ENCODE measurements at places on chromosomes 5 and 9.

DNA sequence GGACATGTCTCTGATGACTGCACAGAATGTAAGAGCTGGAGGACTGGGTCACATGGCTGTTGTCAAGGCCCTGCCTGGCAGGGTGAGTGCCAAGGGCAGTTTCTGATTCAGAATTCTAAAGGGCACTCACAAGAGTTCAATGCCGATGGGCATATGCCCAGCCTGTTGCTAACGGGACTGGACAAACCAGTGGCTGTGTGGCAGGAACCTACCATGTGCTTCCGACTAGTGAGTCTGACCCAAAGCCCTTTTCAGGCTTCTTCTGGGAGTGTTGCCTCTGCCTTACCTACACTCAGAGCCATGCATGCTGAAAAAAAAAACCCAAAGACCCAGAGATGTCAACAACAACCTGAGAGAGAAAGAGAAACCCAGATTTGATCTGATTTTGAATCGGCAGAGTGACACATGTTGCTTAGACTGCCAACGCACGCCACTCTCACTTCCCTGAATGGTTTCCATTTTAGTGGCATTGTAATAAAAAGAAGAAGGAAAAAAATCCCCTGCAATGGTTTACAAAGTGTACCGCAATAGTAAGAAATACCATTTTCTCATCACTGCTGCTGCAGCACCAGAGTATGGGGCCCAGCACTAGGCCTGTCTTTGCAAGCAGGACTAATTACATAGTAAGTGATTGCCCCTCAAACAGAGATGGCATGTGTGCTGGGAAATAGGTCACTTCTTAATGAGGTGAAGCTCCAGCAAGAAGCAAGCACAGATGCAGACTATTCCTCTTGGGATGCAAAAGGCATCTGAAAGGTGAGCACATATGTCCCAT lies 194.3 kb downstream of the PALM2AKAP2 start:
- no peak for DNase-seq

- DNase-seq = peak; percentile 66
Observed at GRCh38 chr5:76403766-76404222, 709 bp downstream of the IQGAP2 start.

- DNase-seq = peak; percentile 12
Observed at GRCh38 chr5:88452820-88453219, 184.2 kb upstream of the TMEM161B start.

DNA sequence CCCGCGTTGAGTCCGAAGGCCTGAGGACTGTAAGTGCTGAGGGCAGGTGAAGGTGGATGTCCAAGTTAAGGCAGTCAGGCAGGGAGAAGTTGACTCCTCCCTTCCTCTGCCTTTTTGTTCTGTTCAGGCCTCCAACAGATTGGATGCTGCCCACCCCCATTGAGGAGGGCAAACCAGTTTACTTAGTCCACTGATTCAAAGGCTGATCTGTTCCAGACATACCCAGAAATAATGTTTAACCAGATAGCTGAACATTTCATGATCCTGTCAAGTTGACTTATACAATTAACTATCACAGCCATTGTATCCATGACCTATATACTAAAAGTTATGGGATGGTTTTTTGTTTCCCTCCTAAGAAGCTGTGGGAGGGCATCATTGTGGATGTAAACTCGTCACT lies 8.3 kb upstream of the TEX48 start:
- DNase-seq = no peak

DNA sequence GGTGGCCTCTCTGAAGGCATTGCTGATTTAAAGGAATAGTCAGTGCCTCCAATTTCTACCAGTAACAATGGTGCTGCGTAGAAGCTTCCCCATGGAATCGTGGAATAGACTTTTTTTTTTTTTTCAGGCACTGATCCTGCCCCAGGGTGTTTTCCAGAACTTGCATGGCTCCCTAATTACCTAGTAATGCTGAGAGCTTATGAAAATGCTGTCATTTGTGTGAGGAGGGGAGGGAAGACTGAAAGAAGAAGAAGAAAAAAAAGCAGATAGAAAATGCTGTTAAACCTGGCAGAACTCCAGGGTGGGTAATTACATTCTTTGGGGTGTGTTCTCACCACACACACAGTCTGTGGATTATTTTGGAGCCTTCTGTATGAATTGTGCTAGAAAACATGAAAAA lies 4.8 kb upstream of the GRIA1 start:
- no peak for DNase-seq

DNA sequence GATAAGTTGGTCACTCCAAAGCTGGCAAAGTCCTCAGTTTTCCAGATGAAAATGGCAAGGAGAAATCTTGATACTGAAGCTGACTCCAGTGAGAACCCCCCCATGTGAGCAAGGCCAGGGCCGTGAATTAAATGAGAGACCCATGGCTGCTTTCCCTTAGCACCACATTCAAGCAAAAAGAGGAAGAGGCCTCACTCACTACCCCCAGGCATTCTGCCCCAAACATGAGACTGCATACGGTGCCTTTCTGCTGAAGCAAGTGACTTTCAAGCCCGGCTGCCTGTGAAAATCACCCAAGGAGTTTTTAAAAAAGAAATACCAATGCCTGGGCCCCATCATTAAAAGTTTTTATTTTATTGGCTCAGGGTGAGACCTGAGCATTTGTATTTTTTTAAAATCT lies 66.9 kb downstream of the TMEM252 start:
- no peak for DNase-seq

DNA sequence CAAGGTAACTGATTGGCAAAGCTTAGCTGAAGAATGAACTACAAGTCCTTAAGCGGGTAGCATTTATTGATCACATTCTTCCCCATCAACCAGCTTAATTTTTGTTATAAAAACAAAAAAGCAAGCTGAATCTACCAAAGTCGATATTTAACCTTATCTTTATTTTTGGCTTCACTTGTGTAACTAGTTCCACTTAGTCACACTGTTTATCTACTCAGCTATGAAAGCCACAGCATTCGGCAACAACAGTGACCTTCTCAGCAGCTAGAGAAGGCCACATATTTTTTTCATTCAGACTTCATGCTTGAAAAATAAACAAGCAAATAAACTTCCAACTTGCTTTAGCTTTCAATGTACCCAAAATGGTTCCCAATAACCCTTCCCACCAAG lies 69.4 kb downstream of the KLHL3 start:
- no peak for DNase-seq

DNA sequence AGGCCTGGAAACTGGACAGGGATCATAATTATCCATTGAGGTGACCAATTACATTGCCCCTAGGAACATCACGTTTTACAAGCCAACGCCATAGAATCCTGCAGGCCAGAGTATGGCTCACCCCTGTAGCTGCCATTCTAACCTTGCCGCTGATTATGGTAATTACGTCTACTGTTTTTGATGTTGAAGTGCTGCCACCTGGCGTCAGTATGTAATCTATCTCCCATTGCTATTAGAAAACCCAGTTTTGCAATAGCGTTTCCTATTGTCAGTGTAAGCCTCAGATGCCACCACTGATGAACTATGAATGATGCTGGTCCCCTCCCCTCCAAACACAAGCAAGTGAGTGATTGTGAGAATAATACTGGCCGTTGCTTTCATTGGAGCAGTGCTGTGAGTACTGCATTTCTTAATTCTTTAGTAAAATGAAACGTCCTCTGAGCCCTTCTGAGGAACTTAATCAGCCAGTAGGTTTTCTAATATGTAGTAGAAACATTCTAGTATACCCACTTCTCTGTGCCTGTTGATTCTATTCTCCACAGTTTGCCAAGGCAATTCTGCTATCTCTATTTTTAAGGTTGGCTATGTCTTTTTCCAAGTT lies 100.5 kb upstream of the NMUR2 start:
- peak; percentile 34 for DNase-seq

GRCh38 chr9:73093740-73094379 lies 57.8 kb upstream of the ANXA1 start:
- DNase-seq = no peak

DNA sequence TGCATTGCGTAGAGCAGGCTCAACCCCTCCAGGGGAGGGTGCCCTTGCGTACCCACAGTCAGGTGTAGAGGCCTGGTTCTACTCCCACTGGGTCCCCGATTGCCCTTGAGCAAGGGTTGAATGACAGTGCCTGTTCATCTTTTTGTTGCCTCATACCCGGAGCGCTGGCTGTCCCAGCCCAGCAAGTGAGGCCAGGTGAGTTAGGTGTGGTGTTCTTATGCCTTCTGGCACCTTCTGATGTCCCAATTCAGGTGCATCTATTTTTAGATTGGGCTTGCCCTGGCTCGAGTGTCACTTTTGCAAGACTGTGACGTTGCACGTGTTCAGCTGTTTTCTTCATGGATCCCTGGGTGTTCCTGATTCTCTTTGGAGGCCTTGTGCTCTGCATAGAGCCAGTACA lies 257.8 kb downstream of the GOLPH3 start:
- no peak for DNase-seq

- DNase-seq = no peak
Observed at GRCh38 chr9:98885575-98886295, 58.0 kb upstream of the COL15A1 start.

DNA sequence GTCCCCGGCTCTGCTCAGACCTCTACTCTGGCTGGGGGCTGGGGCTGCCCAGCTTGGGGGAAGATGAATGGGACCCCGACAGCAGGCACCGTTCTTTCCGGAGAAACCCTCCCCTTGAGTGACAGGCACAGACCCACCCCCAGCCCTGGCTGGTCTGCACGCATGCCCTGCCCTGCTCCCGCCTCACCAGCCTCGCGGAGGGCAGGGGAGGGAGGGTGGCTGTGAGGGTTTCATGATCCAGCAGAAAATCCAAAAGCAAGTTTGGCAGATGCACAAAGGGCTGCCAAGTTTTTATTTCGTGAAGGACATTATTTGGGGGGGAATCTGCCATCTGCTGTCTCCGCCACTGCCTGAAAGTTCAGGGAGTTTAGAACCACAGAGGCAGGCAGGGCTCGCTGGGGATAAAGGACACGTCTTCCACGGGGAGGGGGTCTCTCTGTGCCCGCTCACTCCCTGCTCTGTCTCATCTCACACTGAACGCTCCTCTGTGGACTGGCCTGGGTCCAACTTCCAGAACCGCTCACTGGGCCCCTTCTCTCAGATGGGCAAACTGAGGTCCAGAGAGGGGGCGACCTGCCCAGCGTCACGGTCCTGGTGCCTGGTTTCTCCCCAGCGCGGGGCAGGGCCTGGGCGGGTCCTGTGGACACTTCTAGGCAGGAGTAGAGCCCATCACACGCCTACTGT lies 92.9 kb downstream of the RXRA start:
- no peak for DNase-seq

- DNase-seq = no peak
Observed at GRCh38 chr9:130414081-130414731, 30.6 kb upstream of the ASS1 start.

DNA sequence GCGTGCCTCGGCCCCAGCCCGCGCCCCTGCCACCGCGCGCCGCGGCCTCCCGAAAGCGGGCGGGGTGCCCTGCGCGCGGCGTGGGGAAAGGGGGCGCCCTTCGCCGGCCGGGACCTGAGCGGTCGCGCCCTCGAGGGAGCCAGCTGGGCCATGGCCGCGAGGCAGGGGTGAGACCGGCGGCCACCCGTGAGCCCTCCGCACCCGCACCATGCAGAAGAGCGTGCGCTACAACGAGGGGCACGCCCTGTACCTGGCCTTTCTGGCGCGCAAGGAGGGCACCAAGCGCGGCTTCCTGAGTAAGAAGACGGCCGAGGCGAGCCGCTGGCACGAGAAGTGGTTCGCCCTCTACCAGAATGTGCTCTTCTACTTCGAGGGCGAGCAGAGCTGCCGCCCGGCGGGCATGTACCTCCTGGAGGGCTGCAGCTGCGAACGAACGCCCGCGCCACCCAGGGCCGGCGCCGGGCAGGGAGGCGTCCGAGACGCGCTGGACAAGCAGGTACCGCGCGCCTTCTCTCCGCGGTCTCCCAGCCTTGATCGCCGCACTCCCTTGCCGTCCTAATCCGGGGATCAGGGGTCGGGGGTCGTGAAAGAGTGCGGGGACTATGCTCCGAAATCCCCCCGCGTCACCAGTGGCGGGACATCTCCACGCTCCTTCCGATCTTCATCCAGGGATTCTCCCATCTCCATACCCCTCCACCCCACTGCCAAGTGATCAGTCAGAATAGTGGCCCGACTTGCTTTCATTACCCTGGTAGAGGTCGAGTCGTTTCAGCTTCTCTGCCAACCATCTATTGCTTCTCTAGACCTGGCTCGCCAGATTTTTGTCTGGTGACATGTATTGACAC lies 590 bp downstream of the RASGRF2 start:
- peak; percentile 16 for DNase-seq

DNA sequence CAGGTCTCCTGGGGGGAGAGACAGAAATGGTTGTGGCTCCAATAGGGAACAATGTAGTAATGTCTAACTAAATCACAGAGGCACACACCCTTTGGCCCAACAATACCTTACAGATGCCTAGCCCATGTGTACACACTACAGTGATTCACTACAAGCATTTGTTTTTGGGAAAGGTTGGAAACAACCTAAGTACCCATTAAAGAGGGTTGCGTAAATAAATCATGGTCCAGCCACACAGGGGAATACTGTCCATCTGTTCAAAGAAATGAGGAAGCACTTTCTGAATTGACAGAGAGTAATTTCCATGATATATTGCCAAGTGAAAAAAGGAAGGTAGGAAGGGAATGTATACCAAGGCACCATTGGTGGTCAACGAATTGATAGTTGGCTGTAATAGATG lies 22.0 kb upstream of the GTF3C5 start:
- no peak for DNase-seq

DNA sequence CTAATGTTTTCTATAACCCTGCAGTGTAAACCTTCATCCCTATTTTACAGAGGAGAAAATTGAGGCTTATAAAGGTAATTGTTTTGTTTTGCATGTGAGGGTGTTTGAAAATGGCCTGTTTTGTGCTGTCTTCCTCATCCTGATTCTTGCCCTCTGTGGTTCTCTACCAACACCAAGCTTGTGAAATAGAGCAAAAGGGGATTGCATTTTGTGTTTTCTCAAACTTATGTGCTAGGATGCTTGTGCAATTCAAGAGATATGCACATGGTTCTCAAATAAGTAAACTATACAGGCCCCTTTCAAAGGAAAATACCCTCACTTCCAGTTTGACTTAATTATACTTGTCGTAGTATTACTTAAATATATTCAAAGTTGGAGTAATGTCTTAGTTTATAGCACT lies 17.2 kb downstream of the PAM start:
- no peak for DNase-seq

- no peak for DNase-seq
Observed at GRCh38 chr5:37391591-37391990, 12.5 kb downstream of the WDR70 start.

DNA sequence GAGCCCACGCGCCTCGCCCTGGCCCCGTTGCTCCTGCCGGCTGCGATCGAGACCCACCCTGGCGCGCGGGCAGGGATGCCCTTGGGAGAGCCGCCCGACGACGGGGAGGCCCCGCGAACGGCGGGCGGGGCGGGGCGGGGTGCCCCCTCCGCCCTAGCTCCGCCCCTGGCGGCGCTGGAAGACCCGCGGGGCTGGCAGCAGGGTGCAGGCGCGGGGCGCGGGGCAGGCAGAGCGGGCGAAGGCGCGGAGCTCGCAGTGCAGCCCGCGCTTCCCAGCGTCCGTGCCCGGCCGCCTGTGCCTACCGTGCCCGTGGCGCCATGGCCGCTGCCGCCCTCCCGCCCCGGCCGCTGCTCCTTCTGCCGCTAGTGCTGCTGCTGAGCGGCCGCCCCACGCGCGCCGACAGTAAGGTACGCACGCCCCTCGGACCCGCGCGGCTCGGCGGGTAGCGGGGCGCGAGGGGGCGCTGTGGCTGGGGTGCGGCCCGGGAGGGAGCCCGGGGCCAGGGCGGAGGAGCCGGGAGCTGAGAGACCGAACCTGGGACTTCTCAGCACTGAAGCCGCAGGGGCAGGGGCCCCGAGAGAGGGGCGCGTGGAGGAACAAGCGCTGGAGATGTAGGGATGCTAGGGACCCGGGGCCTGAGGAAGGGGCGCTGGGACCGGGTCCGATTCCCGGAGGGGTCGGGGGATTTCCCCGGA lies at the start of gene OLFML2A:
Gene OLFML2A (plus strand): TSS at position 180 of the 695 bp plus-strand sequence. CDS start 138 bp downstream, at position 318.
- DNase-seq = no peak

- no peak for DNase-seq
Observed at GRCh38 chr5:14560091-14560595, 21.4 kb upstream of the OTULINL start.

All from progenitor cell of endocrine pancreas (in vitro differentiated cells).